ENCODE measurements at places on chromosomes 3 and 15.
A peak's percentile ranks its signal among the peaks of the same experiment; 100 is the strongest.

- DNase-seq: no peak
These were observed 218.5 kb upstream of the TTC14 start for GRCh38 chr3:180383332-180384020.

GRCh38 chr15:26996250-26996649 is 25.3 kb downstream of the GABRG3 start:
- no peak for DNase-seq

- no peak for DNase-seq
These were observed 73.8 kb downstream of the ABTB1 start for GRCh38 chr3:127746400-127747057.

- DNase-seq: no peak
These were observed 29.3 kb upstream of the CPNE4 start for GRCh38 chr3:132064114-132064513.

DNA sequence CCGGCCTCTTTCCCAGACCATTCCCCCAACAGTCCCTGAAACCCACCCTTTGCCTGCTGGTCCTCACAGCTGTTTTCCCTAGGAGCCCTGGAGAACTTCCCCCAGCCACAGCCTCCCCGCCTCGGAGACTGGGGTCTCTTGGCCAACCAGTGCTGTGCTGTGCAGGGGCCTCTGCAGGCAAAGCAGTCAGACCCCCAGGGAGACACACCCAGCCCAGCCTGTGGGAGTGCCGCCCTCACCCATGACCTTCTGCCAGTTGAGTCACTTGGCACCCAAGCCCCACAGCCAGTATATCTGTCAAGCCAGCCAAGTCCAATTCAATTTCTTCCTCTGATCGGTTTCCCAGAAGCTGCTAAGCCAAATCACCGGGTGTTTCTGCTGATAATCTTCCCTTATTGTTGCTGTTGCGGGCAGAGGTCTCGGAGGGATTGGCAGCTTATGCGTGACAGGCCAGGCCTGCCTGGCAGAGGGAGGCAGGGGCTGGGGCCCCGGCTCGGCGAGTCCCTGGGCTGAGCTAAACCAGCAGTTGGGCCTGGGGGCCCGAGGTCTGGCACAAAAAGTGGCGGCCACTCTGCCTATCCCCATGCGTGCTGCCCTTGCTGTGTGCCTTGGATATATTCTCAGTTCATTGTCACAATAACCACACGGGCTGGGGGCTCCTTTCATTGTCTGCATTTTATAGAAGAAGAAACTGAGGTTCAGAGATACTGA is 65.6 kb upstream of the SLC6A1 start:
- no peak for DNase-seq

- DNase-seq: no peak
These were observed 24.9 kb upstream of the C3orf80 start for GRCh38 chr3:160200353-160200752.

GRCh38 chr3:41608347-41608746 is 353.6 kb downstream of the ULK4 start:
- no peak for DNase-seq

GRCh38 chr3:148955544-148956346 is 35.6 kb upstream of the GYG1 start:
- DNase-seq: peak; percentile 66

GRCh38 chr15:77369168-77369567 is 50.7 kb downstream of the PEAK1 start:
- DNase-seq: no peak

GRCh38 chr15:64766058-64766457 is 9.3 kb downstream of the RBPMS2 start:
- no peak for DNase-seq

GRCh38 chr3:170829546-170830272 is 40.3 kb downstream of the RPL22L1 start:
- DNase-seq: no peak

- DNase-seq: no peak
These were observed 33.7 kb downstream of the VIPR1 start for GRCh38 chr3:42535981-42536784.

DNA sequence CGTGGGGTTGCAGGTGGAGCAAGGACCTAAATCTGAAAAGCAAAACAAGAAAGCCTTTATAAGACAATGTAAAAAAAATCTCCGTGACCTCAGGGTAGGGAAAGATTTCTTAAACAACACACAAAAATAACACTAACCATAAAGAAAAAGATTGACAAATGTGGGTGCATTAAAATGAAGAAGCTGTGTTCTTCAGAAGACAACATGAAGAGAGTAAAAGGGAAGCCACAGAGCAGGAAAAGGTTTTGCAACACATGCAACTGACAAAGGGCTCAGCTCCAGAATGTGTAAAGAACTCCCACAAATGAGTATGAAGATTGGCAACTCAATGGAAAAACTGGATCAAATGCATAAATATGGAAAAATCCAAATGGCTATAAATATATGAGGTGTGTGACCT is 74.2 kb downstream of the MAGEF1 start:
- DNase-seq: no peak

- DNase-seq: no peak
These were observed 44.6 kb upstream of the POU1F1 start for GRCh38 chr3:87320756-87321626.

DNA sequence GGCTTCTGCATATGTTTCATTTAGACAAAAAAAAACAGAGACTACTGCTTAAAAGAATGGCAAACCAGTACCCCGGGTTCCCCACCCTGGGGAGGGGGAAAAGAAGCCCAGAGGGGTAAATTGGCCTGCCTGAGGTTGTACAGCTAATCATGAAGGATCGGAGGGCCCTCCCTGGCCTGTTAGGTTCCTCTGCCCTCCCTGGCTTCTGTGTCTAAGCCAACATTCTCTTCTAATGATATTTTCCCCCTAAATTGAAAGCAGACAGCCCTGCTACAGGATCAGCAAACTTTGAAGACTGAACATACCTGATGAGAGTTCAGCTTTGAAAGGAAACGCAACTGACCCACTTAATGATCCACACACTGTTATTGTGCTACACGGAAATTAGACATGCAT is 2.5 kb downstream of the ARHGAP31 start:
- no peak for DNase-seq

DNA sequence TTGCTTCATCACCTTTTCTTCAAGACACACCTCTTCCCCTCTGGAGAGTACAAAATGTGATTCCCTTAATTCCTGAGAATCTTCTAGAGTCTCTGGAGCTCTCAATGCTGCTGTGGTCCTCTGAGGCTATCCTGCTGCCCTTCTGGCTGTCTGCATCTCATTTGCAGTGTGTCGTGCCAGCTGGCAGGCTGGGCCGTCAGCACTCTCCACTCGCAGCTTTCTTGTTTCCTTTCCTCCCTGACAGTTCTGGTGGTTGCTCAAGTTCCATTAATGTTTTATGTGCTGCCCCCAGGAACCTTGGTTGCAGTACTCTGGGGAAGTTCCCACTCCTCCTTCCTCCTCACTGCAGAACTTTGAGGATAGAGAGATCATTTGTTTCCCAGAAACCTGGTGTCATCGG is 210.8 kb upstream of the ROPN1 start:
- DNase-seq: no peak

DNA sequence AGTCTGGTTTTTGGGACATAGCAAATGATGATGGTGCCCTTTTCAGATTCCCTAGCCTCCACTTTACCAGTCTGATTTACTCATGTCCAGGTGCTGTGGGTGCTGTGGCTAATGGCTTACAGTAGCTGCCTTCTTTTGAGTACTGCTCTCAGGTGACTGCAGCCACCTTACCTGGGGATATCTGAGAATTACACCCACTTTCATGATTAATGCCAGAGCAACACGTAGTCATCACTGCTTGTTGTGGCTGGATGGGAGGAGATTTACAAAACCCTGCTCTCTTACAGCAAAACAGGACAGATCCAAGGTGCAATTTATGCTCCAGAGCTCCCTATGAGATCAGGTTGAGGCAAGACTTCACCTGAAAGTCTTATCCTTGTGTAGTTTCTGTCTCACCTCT is 150.6 kb downstream of the PDCD6IP start:
- no peak for DNase-seq

All from right atrium auricular region (tissue), 2 donors.